Fibroblast of skin of scalp (primary cell): ENCODE measurements at places on chromosomes 12 and 14.

- no peak for DNase-seq
These were observed 32.8 kb upstream of the LUM start for GRCh38 chr12:91144053-91144452.

- DNase-seq, result no peak
These were observed 217.1 kb downstream of the BTG1 start for GRCh38 chr12:91928501-91928900.

DNA sequence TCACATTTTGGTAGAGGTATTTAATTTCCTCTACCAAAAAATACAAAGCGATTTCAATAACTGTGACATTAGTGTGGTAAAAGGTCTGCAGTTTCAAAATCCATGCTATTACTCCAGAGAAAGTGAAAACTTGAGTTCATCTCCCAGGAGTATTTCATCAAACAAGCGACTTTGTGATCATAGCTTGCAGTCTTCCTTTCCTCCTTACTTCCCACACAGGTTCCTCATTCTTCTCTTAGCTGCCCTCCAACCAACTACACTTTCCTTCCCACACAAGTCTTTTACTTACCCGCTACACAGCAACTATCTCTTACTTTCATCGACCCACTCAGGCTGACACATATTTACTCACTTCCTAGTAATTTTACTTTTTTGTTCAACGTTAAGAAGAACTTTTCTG, 413.4 kb upstream of the USP15 start:
- no peak for DNase-seq

- no peak for DNase-seq
These were observed 163.3 kb upstream of the SFSWAP start for GRCh38 chr12:131547555-131547954.

DNA sequence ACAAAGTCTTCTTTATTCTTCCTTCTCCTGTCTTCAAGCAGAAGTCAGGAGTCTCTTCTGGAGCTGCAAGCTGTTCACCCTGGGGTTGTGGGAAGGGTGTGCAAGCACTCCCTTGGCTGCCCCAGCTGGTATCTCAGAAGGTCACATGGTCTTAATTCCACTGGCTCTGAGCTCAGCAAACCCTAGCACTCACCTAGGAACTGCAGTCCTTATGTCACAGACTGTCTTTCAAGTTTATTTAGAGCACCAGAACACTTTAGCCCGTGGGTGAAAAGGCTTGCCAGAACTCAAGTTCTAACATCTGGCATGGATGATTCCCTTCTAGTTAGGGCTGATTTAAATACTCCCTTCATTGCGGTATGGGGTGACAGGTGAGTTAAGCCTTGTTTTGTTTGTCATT, 379.0 kb downstream of the CCER1 start:
- DNase-seq, result no peak

DNA sequence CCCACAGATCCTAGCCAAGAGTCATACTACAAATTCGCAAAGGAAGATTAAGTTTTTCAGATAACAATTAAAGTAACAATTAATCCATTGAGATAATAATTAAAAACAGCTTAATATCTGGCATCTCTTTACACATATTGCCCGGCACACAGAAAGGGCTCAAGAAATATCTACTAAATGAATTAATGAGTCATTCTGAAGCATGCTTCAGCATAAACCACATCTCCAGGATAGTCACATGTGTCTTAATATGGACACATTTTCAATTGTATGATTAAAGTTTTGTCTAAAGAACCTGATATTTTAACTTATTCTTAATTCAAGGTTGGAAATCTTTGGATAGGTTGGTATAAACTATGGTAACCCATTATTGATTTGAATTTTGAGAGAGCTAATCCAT, 9.6 kb downstream of the ITPR2 start:
- DNase-seq, result peak; percentile 51

DNA sequence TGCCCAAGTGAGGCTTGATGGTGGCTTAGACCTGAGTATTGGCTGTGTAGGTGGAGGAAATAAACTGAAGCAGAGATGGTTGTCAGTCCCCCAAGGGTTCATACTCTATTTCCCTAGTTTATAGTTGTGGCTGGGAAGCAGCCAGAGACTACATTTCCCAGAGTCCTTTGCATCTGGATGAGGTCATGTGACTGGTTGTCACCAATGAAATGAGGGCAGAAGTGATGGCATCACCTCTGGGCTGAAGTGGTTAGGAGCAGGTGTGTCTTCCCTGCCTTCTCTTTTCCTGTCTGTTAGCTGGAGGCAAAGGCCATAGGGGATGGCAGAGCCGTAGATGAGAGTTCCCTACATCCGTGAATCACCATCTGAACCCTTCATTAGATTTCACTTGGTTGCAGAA, 16.3 kb upstream of the NOS1 start:
- no peak for DNase-seq

DNA sequence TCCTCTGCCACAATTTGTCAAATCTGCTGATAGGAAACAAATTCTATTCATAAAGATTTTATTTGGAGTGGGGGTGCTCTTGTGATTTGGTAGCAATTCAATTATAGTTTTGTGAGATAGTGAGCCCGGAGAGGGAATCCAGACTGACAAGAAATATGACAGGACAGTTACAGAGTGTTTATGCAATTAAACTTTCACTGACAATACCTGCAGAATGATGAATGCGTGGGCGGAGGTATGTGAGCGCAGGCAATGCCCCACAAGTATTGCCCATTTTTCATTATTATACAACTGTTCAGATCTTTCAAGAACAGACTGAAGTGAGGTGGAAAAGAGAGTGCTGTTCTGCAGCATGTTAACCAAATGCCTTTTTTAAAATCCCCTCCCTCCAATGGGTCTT, 259.0 kb downstream of the EGLN3 start:
- DNase-seq, result no peak

DNA sequence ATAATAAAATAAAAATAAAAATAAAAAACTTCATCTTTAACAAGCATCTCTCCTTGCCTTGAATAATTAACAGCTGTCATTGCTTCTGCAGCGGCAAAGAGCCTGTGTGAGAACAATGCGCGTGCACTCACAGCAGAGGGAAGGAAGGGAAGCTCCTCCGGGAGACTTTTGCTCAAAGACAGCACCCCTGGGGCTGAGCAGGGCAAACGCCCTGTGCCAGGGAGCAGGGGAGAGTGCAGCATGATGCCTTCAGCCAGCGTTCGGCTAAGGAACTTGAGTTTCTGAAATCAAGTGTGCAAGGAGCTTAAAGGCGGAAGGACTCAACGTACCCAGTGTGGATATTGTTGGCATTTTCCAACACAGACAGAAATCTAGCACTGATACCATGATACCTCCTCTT, 120.5 kb downstream of the RIMBP2 start:
- DNase-seq, result no peak

- DNase-seq, result no peak
These were observed 3.6 kb upstream of the MDGA2 start for GRCh38 chr14:47678993-47679392.
